Activated CD4-positive, alpha-beta T cell treated with anti-CD3 and anti-CD28 coated beads for 36 hours (primary cell): ENCODE measurements at places on chromosomes 4 and X.

DNA sequence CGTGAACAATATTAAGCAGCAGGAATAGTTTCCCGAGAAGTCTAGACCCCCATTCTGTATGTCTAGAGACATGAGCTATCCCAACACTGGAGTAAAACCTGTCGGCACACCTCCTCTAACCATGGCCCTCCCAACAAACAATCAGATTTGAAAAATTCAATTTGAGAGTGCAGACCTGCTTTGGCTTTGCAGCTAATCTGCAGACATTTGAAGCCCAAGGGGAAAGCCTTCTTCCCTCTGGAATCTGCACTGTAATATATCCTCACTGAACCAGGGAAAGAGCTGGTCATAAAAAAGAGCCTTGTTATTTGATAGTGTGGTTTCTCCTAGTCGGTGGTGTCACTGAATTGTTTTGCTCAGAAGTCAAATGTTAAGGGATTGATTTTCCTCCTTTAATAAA, 44.6 kb upstream of the KLHL34 start:
- no peak for DNase-seq
- no peaks in the 10 kb centered on the region for H3K36me3 ChIP-seq
- H3K27me3 ChIP-seq, result no peaks in the 10 kb centered on the region
- H3K4me1 ChIP-seq, result no peaks in the 10 kb centered on the region
- H3K4me3 ChIP-seq, result no peak overlapping the region

DNA sequence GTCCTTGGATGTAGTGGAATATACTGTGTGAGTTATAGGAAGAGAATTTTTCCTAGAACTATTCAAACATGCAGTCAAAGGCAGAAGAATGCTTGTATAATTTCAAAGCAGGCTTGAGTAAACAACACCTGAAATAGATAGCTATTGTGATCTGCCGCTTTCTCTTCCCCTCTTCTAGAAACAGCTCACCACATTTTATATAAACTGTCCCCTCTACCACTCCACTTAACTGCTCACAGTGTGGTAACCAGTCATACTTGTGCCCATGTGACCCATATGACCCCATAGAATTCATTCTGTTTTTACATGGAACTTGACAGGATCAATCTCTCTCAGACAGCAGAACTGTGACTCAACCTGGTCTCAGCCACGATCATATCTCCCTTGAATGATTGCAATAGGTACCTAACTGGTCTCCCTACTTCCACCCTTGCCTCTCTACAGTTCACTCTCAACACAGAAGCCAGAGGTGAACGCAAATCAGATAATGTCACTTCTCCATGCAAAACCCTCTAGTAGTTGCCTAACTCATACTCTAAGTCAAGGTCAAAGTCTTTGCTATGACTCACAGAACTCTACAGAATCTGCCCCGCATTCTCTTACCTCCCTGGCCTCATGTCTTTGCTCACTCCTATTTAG, 85.6 kb upstream of the EFHC2 start:
- DNase-seq, result peak; percentile 9
- H3K27me3 ChIP-seq, result no peaks in the 10 kb centered on the region
- no peaks in the 10 kb centered on the region for H3K36me3 ChIP-seq

GRCh38 chrX:100409610-100410590, at the start of gene PCDH19:
TSS of gene PCDH19 (minus strand) at chrX:100410273. CDS start at chrX:100408597, 1,676 bp downstream.
- DNase-seq, result peak; percentile 68
- peaks cover 9% of the 10 kb centered on the region for H3K4me1 ChIP-seq
- peak within 1 kb of the TSS; percentile 55 for H3K4me3 ChIP-seq
- H3K36me3 ChIP-seq, result no peaks in the 10 kb centered on the region

DNA sequence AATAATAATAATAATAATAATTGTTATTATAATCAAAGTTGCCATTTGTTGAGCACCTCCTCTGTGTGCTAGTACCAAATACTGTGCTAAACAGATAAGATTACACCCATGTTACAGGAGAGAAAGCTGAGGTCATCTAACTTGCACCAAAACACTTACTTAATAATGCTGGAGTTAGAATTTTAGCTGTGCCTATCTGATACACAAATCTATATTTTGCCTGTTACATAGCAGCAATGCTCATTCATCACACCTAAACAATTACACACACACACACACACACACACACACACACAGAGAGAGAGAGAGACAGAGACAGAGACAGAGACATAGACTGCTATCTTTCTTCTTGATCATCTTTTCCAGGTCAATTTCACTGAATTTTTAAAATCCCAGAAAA, 170.9 kb upstream of the KLF3 start:
- H3K4me3 ChIP-seq, result no peak overlapping the region
- DNase-seq, result no peak
- no peaks in the 10 kb centered on the region for H3K36me3 ChIP-seq
- no peak overlapping the region for H3K27ac ChIP-seq
- H3K27me3 ChIP-seq, result no peaks in the 10 kb centered on the region

GRCh38 chr4:4491396-4491893, 50.4 kb downstream of the STX18 start:
- no peak overlapping the region for H3K4me3 ChIP-seq
- H3K27ac ChIP-seq, result no peak overlapping the region
- H3K36me3 ChIP-seq, result no peaks in the 10 kb centered on the region
- no peaks in the 10 kb centered on the region for H3K27me3 ChIP-seq

DNA sequence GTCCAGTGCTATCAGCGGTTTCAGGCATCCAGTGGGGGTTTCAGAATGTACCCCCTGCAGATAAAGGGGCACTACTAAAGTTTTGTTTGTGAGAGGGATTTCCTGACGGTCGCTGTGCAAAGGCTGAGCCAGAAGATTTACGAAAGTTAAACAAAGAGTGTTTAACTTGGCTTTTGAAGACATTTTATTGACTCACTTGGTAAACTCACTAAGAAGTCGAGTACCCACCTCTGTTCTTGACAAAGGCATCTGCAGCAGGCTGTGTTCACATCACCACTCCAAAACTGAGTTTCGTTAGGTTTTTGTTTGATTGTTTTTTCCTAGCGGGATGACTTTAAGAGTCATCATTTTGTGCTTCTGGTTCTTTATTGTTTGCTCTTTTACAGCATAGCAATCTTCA, 143.9 kb upstream of the TBL1X start:
- no peaks in the 10 kb centered on the region for H3K27me3 ChIP-seq
- peaks cover 8% of the 10 kb centered on the region for H3K4me1 ChIP-seq

DNA sequence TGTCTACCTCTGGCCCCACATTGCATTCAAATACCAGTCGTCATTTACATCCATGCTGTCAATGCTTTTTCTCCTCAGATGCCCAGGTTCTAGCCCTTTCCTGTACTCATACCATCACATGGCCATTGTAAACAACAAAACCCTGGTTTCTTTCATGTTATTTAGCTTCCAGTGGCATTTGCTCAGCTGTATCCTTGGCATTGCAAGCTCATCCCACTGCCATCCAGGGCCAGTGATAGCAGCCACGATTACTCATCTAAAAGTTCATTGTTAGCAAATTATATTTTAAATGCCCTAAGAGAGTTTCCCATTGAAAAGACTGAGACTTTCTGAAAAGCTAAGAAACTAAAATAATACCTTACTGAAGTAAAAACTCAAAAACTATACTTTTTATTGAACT, 34.0 kb downstream of the VEGFC start:
- DNase-seq, result no peak
- no peak overlapping the region for H3K4me3 ChIP-seq
- H3K36me3 ChIP-seq, result no peaks in the 10 kb centered on the region
- H3K4me1 ChIP-seq, result no peaks in the 10 kb centered on the region
- no peaks in the 10 kb centered on the region for H3K27me3 ChIP-seq

- no peaks in the 10 kb centered on the region for H3K36me3 ChIP-seq
- no peaks in the 10 kb centered on the region for H3K27me3 ChIP-seq
- H3K4me3 ChIP-seq, result no peak overlapping the region
- no peak for DNase-seq
- H3K4me1 ChIP-seq, result no peaks in the 10 kb centered on the region
Measured at GRCh38 chr4:185682236-185682635, 129.8 kb downstream of the SORBS2 start.

DNA sequence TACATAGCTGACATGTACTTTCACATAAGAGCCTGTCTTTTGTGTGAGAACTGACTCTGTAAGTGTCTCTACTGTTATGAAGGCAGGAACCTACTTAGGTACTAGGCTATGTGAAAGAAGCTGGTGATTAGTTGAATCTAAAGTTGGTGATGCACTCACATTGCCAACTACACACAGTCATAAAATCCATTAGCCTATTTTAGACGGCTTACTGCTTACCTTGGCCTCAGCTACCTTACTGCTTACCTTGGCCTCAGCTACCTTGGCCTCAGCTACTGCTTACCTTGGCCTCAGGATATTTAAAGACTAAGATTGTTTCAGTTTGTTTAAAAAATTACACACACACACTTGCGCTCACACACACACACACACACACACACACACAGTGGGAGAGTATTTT, 549.7 kb downstream of the IL1RAPL1 start:
- H3K36me3 ChIP-seq, result no peaks in the 10 kb centered on the region
- H3K4me3 ChIP-seq, result no peak overlapping the region
- no peaks in the 10 kb centered on the region for H3K27me3 ChIP-seq
- H3K27ac ChIP-seq, result no peak overlapping the region
- no peaks in the 10 kb centered on the region for H3K4me1 ChIP-seq

GRCh38 chr4:174512745-174513144, 9.5 kb downstream of the HPGD start:
- no peaks in the 10 kb centered on the region for H3K27me3 ChIP-seq
- no peak overlapping the region for H3K4me3 ChIP-seq

GRCh38 chrX:72207366-72207765, 25.8 kb downstream of the PIN4 start:
- H3K4me1 ChIP-seq, result no peaks in the 10 kb centered on the region
- no peak for DNase-seq
- no peak overlapping the region for H3K27ac ChIP-seq
- H3K27me3 ChIP-seq, result no peaks in the 10 kb centered on the region
